ENCODE measurements at places on chromosomes 6 and 20. TPM values are rescaled to one million over a fixed set of nuclear protein-coding genes. Genes with fewer than 3 reads are reported as not detected.

- no peak overlapping the region for H3K27ac ChIP-seq
Measured at GRCh38 chr6:163136681-163137397, 277.7 kb upstream of the QKI start.

GRCh38 chr20:11182720-11183119 lies 508.9 kb upstream of the JAG1 start:
- no peak overlapping the region for H3K4me3 ChIP-seq
- no peaks in the 10 kb centered on the region for H3K36me3 ChIP-seq
- no peaks in the 10 kb centered on the region for H3K27me3 ChIP-seq
- H3K4me1 ChIP-seq, result no peaks in the 10 kb centered on the region
- DNase-seq, result no peak

DNA sequence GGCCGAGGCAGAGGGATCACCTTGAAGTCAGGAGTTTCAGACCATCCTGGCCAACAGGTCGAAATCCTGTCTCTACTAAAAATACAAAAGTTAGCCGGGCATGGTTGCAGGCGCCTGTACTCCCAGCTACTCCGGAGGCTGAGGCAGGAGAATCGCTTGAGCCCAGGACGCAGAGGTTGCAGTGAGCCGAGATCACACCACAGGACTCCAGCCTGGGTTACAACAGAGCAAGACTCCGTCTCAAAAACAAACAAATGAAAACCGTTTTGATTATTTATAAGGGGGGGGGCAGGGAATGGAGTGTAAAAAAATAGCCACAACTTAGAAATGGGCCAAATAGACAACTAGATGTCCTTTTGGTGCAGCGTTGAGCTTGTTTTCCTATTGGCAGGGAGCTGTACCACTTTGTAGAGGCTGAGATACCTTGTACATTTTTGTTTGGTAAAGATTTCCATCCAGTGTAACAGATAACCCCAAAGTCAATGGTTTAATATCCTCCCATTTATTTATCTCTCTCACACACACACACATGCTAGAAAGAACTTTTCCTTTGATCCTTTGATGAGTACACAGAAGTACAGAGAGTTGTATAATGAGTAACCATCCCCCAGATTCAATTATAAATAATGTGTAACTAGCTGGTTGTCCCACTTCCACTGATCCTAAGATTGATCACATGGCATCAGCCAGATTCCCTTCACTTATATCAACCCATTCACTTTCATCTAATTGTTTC lies 477.5 kb downstream of the PRKN start:
- no peaks in the 10 kb centered on the region for H3K27me3 ChIP-seq
- H3K4me1 ChIP-seq, result no peaks in the 10 kb centered on the region
- H3K27ac ChIP-seq, result no peak overlapping the region
- H3K36me3 ChIP-seq, result no peaks in the 10 kb centered on the region
- no peak for DNase-seq

The IYD gene
- total RNA-seq, result not detected

The MAP3K5 gene
- total RNA-seq, result 36.3 TPM

The LST1 gene
- total RNA-seq, result 223 TPM

The MOXD1 gene
- total RNA-seq, result 10.2 TPM

The TRIM10 gene
- 1.2 TPM for total RNA-seq

All from spleen (tissue), 13 donors.